ENCODE measurements at places on chromosomes 12 and 14.

DNA sequence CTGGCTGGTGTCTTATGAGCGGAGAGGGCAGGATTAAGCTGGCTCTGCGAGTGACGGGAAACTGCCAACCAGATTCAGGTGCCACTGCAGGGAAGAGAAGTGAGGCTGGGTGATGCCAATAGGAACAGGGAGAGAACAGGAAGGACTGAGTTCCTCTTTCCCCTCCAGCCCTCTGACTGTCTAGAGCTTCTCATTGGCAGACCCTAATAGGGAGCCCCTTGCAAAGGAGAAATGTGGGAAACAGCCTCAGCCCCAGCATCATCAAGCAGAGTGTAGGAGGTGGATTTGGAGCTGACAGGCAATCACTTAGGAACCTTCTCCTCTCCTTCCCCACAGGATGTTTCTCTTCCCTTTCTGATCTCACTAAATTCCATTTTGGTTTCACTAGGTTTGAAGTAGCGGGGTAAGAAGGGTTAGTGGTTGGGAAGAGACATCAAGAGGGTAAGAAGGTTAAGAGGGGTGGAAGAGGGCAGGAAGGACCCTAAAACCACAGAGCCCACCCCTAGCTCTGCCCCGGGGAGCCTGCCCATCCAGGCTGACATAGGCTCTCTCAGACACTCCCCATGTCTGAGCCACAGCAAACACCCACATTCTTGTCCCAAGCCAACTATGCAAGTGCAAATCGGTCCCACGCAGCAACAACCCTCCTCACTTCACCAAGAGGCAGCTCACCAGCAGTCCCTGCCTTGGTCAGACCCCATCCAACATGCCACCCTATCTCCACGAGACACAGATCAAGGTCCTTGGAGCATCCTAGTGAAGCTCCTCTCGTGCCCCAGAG, 111.1 kb downstream of the STAB2 start:
- no peak for DNase-seq

DNA sequence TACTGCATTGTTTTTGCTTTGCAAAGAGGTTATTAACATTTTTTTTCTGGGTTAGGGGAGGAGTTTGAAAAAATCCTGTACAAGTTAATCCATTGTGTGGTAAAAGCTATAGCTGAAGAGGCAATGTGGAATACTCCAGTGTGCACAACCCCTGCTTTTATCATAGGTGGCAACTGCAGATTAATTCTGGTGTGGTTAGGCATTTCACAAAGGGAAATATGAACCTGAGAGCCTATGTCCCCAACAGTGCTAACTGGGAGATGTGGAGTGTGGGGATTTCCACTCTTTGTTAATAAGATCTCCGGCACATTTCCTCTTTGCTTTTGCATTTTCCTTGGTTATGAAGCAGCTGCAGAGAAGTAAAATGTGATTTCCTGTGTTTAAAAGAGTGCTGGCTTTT, 33.6 kb downstream of the PRORP start:
- DNase-seq: no peak

GRCh38 chr12:118398524-118398923, 22.2 kb downstream of the SUDS3 start:
- no peak for DNase-seq

GRCh38 chr14:74599946-74600345, 12.1 kb downstream of the LTBP2 start:
- DNase-seq: no peak

- DNase-seq: no peak
Observed at GRCh38 chr12:99387661-99388060, 259.9 kb upstream of the GARIN6 start.

GRCh38 chr12:13177373-13177772, 19.2 kb upstream of the EMP1 start:
- DNase-seq: no peak

DNA sequence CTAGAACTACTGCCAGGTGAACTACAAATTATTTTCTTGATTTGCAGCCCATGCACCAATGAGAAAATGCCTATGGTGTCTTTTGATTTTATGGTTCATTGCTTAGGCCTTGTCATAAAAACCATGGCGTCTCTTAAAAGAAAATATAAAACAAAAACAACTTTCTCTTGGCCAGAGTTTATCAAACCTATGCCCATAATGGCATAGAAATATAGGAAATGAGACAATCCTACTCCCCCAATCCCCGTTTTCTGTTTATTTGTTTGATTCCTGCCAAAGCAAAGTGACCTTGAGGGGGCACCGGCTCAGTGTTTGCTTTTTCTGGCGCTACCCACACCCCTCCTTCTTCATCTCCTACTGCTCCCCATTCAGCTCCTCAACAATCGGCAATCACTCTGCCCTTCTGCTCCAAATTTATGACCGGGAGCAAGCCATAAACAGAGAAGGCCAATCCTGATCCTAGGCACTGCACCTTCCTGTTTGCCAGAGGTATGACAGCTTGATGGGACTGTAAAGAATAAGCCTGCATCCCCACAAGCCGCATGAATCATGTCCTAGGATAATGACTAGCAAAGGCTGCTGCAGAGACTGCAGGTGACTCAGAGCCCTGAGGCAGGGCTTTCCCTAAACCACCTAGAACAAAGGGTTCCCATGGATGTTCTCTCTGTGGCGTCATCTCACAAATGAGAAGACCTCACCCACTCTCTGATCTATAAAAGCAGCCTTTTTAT, 874.9 kb downstream of the NRXN3 start:
- DNase-seq: no peak

DNA sequence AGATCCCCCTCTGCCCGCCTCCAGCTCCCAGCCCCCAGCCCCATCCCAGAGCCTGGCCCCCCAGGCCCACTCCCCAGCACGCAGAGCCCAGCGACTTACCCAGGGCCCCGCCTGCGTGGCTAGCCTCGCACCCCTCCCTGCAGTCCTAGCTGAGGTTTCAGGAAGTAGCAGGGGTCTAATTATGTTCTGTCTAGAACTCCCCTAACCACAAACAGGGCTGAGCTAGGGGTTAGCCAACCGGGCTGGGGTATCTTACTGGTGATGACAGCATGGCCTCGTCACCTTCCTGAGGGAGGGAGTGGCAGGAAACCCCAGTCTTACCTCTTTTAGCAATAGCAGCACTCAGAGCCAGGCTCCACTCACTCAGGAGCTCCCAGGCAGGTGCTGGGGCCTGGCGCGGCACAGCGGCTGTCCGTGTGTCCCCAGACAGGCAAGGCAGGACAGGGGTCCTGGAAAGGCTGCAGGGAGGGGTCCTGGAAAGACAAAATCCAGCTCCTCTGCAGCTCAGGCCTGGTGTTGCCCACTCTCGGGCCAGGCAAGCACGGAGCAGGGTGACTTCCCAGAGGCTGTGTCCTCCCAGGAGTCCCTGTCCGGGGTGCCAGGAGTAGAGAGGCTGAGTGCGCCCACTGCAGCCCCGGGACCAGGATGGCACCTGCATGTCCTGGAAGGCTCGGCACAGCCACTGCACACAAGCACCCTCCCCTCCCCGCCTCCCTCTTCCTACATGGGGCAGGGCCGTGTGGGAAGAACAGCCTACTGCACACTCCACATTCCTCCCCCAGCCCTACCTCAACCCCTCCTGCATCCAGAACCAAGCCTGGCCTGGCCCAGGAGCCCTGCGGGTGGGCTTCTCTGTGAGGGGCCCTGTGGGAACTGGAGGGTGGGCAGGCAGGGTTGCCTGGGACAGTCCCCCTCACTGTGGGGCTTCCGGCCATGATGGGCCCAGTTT, at the start of gene GPR132:
Gene GPR132 (minus strand): TSS at position 151 of the 949 bp plus-strand sequence. CDS start 10,010 bp downstream, outside the sequence.
- DNase-seq: no peak

DNA sequence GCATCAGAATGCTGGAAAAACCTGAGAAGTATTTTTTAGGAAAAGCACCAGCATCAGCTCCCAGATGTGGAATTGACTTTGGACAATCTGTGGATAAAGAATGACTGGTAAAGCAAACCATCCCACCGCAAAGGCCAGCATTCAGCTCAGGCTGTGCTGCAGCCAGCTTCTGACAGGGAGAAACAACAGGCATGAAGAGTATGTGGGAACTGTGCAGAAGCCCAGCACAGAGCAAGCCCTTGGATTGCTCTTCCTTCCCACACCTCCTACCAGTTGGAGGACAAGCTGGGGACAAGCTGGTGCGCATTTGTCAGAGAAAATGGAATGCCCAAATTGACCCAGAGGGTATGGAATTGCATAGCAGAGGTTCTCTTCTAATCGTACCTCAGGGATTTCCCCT, 228.1 kb downstream of the ANO2 start:
- DNase-seq: no peak

DNA sequence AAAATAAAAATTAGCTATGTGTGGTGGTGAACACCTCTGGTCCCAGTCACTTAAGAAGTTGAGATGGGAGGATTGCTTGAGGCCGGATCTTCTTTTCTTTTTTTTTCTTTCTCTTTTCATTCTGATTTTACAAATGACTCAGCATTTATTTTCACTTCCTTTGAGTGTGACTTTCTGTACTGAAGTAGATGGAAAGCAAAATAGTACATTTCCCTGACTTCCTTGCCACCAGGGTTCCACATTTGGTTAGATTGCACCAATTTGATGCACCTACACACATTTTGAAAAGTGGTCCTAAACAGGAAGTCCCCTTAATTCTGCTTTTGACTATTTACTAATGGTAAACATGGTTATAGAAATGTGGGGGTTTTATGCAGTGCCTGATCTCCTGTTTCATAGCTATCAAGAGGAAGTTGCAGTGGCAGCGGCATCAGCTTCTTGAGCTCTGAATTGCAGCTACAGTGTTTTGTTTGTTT, 13.0 kb upstream of the LEMD3 start:
- DNase-seq: no peak

- no peak for DNase-seq
Observed at GRCh38 chr14:64508215-64508776, 3.7 kb downstream of the ZBTB1 start.

DNA sequence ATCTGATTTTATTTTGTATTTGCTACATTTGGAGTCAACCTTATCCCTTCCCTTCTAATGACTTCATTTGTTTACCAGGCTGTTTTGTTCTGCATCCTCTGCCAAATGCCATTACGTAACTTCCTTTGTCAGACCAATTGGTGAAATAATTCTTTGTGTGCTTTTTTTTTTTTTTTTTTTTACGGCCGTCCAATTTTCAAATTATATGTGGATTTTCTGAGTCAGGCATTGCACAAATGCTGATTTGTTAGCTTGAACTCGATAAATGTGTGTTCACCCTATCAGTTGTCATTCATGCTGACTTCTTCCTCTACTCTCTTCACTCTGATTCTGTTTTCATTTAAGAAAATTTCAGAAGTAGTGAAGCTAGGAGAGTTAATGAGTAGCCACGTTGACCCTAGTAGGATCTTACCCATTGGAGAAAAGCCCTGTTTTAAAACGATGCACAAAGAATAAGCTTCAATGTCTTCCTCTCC, 386.2 kb downstream of the DIO2 start:
- DNase-seq: no peak

DNA sequence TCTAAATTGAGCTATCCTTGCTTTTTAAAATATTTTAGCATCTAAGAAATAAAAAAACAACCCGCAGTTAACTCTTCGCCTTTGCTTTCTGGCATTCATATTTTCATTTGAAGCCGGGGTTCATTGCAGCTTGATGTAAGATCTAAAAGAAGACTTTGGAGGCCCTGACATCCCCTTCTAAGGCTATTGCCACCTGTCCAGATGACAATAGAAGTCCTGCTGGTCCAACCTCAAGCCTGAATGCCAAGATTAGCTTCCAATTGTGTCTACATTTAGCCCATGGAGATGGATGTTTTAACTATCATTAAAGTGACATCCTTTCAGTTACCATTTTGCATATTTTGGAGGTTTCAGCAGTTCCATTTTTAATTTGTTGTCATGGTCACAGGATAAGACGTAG, 51.6 kb upstream of the ATP2A2 start:
- no peak for DNase-seq

DNA sequence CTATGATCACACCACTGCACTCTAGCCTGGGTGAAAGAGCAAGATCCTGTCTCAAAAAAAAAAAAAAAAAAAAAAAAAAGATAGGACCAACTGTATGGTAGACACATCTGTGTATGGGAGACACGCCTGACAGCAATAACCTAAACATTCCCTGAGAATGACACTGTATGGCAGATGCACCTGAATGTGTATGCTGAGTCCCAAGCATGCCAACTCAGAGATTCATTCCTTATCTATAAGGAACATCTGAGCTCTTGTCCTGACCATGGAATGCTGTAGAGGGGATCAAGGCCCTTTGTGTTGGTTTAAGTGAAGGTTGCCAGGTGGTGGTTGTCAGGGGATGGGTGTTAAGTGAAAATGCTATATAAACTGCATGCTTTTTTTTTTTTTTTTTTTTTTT, 19.2 kb upstream of the LGALS3 start:
- DNase-seq: no peak

DNA sequence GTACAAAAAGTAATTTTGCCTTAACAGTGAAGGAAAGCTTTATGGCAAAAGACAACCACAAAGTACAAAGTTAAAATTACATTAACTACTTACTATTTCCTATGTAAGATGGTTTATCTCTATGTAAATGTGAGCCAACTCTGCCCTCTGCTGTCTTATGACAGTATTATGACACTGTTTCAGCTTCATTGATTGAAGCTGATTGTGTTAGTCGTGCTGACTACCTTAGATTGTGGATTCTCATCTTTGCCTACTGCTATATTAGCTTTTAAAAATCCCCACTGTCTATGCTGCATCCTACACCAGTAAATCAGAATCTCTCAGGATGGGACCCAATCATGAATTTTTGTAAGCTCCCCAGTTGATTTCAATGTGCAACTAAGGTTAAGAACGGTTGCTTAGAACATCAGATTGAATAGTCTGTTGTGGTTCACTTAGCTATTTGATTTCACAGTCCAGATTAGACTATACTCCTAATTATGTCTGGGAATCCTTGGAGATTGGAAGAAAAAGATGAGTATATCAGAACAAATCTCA, 12.2 kb upstream of the SPTB start:
- DNase-seq: peak; percentile 44

DNA sequence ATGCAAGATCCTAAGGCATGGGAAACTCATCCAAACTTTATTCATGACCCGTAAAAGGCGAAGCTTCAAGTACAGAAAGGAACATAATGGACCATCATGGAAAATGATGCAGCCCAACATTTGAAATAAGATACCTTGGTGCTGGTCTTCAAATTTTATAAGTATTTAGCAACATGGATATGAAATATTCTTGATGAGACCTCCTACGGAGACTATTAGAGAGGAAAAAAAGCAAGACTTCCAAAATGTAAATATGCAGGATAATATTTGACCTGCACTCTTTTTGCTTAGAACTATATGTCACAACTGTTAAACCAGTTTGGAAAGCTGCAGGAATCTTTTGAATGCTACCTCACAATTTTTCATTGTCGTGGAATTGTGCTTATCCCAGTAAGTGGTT, 168.8 kb upstream of the ARID2 start:
- DNase-seq: no peak

GRCh38 chr14:91341334-91341733, 76.3 kb downstream of the CCDC88C start:
- DNase-seq: no peak

- DNase-seq: no peak
Observed at GRCh38 chr12:69068448-69068847, 135.5 kb upstream of the CPM start.

DNA sequence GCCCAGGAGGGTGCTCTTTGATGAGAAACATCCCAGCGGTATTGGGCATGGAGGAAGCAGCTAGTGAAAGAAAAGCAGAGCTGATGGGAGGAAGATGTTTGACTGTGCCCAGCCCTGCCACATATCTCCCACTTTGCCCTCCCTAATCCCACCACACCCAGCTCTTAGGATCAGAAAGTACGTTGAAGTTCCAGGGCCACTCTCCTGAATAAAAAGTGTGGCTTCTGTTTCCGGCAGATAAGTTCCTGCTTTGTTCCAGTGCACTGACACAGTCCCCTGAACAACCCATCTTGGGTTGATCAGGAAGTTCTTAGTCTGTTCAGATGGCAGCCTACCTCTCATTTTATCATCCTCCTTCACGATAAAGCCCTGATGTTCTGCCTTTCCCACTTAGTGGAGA, 16.5 kb downstream of the TPCN1 start:
- DNase-seq: no peak

All from AG09319 (cell line).